ENCODE measurements at places on chromosomes 2 and 18.

DNA sequence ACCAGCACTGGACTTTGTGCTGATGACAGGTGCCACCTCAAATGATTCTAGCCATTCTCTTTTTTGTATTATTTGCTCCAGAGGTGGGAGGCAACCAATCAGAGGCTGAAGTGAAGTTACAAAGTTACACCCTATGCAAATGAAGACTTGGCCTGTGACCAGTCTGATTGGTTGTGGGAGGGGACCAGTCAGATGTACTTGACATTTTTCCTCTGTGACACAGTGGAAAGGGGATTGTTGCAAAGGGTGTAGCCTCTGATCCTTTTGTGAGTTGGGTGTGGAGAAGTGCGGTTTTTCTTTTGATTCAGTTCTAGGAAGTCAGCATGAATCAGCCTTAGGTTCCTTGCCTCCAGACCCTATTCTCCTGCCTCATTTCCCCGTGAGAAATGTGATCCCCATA lies 244.0 kb downstream of the ARL6IP6 start:
- no peak for DNase-seq

GRCh38 chr2:60934165-60934722 lies 52.9 kb downstream of the REL start:
- no peak for DNase-seq

- no peak for DNase-seq
Observed at GRCh38 chr2:203532957-203533658, 2.0 kb downstream of the RAPH1 start.

GRCh38 chr2:19943189-19943588 lies 41.4 kb upstream of the TTC32 start:
- no peak for DNase-seq

GRCh38 chr18:13372531-13372951 lies 154.0 kb downstream of the LDLRAD4 start:
- DNase-seq, result no peak

- no peak for DNase-seq
Observed at GRCh38 chr2:125855204-125855603, 800.8 kb upstream of the GYPC start.

DNA sequence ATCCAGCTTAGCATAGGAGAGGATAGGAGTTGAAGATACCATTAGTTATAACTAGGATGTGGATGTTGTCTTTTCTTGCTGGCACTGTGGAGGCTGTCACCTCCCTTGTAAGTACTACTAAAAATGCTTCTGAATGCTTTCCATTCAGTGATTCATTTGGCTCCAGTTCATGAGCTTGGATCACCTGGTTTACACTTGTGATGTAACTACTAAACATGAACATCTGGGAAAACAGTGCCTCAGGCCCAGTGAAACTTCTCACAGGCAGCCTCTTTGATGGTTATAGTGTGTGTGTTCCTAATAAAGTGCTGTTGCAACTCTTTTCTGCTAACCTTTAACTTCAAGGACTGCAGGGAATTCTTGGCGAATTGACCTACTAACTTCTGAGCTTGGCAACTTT lies 13.0 kb upstream of the SLC9A2 start:
- DNase-seq, result no peak

- no peak for DNase-seq
Observed at GRCh38 chr18:46315161-46315560, 211.0 kb downstream of the HAUS1 start.

GRCh38 chr2:96256611-96257113 lies 9.1 kb downstream of the TMEM127 start:
- DNase-seq, result no peak

GRCh38 chr2:15115776-15116175 lies 445.4 kb downstream of the NBAS start:
- no peak for DNase-seq

- DNase-seq, result no peak
Observed at GRCh38 chr2:195632856-195633572, 24.0 kb upstream of the SLC39A10 start.

DNA sequence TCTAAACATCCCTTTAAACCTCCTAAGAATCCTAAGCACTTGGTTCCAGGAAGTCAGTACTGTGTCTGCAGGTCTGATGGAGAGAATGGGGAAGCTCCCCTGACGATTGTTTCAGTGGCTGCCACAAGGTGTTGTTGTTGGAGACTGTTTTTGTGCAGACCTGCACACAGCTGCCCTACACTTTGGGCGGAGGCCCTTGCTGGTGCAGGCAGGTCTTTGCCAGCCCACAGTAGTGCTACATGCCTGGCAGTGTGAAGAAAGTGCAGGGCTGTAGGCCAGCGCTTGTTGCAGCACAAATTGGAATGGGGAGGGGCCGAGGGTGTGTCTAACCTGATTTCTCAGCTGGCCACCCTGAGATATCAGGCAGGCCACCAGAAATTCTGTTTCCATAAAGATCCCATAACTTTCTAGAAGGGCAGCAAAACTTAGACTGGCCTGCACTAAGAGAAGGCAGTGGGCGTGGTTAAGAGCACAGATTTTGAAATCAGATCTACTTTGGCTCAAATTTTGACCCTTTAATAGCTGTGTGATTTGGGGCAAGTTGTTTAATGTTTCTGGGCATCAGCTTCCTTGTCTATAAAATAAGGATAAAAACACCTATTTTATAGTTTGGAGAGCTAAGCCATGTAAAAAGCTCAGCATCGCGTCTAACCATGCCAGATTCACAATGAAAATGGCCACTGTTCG lies 83.7 kb upstream of the SLC1A4 start:
- DNase-seq, result no peak

- no peak for DNase-seq
Observed at GRCh38 chr2:6054161-6054671, 362.0 kb downstream of the SOX11 start.

DNA sequence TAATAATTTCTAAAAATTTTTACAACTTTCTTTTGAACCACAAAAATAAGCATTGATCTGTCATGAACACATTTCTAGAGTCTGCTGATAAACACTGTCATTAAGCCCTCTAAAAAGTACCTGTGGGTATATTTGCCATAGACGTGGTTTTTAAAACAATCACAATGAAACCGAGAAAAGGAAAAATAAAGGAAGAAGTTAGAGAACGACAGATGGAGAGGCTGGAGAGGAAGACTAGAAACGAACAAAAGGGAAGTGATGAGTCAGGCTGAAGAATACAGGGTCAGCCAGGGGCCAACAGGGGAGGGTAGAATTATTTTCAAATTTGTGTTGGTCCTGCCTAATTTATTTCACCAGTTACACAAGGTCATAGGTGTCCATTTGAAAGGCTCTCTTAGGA lies 62.0 kb downstream of the MYL12B start:
- DNase-seq, result no peak
